PC-9 (cell line): ENCODE measurements at places on chromosomes 3 and 15. TPM values are rescaled to one million over a fixed set of nuclear protein-coding genes. Genes with fewer than 3 reads are reported as not detected.

Gene NAA80
- total RNA-seq, result 25.2 and 25.7 TPM in 2 replicates

DNA sequence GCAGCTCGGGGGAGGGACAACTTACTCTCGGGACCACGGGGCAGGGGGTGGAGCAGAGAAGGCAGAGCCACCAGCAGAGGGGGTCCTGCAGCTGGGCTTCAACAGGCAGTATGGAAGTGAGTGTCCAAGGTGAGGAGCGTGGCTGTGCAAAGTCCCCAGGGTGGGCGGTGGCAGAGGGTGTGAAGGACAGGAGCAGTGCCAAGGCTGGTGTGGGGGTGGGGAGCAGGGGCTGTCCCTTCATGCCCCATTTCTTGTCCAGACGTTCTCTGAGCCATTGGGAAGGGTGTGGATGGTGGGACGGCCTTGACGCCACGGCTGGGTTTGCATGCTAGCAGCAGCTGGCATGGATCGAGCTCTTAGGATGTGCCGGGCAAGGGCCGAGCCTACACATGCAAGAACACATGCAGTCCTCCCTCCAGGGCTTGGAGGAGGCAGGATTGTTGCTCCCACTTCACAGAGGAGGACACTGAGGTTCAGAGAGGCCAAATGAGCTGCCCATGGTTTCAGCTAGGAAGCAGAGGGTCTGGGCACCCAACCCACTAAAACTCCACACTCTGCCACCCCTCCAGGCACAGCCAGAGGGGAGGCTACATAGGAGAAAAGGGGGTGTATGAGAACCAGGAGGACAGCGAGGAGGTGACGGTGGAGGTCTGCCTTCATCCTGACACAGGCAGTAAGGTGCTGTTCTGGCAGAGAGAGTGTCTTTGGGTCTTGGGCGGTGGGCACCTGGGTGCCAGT, 93.6 kb downstream of the TBC1D2B start:
- H3K27me3 ChIP-seq, result no peaks in the 10 kb centered on the region
- no peak overlapping the region for H3K27ac ChIP-seq
- no peaks in the 10 kb centered on the region for H3K36me3 ChIP-seq
- DNase-seq, result no peak
- H3K4me3 ChIP-seq, result no peak overlapping the region

Gene AMIGO3
- 1.0 TPM in 1 of 2 replicates, not detected in the other for total RNA-seq

Gene CEP19
- total RNA-seq, result 3.4 and 5.5 TPM in 2 replicates

Gene CLDN11
- total RNA-seq, result 1.4 and 1.9 TPM in 2 replicates

Gene MESP1
- 8.5 and 17.8 TPM in 2 replicates for total RNA-seq

GRCh38 chr3:18288243-18288642, 136.9 kb downstream of the SATB1 start:
- no peaks in the 10 kb centered on the region for H3K27me3 ChIP-seq
- H3K36me3 ChIP-seq, result no peaks in the 10 kb centered on the region
- DNase-seq, result no peak
- no peak overlapping the region for H3K4me3 ChIP-seq

Gene FOXB1
- 2.2 and 2.7 TPM in 2 replicates for total RNA-seq

- no peaks in the 10 kb centered on the region for H3K4me1 ChIP-seq
- H3K27ac ChIP-seq, result no peak overlapping the region
- DNase-seq, result no peak
- H3K27me3 ChIP-seq, result peaks cover 40% of the 10 kb centered on the region; the same call in 1 of the 2 replicates
Observed at GRCh38 chr3:16506884-16507577, 6.5 kb downstream of the RFTN1 start.

DNA sequence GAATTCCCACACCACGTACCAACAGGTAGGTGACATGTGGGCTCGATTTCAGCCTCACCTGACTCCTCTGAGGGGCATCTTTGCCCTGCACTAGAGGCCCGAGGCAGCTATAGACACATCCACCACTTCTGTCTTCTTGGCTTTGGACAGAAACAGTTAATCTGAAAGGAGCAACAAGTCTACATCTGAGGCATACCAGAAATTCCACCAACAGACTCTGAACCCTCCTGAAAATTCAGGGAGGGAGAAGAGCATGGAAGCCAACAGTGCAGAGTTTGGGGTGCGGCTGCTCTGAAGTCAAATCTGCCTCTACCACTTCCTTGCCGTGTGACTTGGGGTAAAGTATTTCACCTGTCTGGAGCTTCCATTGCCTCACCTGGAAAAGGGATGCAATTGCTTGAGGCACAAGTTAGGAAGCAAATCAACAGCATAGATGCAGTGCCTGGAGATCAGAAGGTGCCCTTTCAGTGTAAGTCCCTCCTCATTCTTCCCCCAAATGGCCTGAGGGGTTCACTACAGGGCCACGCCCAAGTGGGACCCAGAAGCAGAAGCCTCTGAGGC, 119.8 kb downstream of the SHQ1 start:
- DNase-seq, result no peak
- peaks cover 39% of the 10 kb centered on the region for H3K4me1 ChIP-seq
- peak overlapping the region; percentile 26; the same call in 1 of the 2 replicates for H3K4me3 ChIP-seq
- H3K36me3 ChIP-seq, result no peaks in the 10 kb centered on the region
- H3K27me3 ChIP-seq, result no peaks in the 10 kb centered on the region
- peak overlapping the region; percentile 60 for H3K27ac ChIP-seq

- peak overlapping the region; percentile 14 for H3K27ac ChIP-seq
- H3K4me3 ChIP-seq, result no peak overlapping the region
Observed at GRCh38 chr3:157147099-157147803, 12.7 kb downstream of the CCNL1 start.

DNA sequence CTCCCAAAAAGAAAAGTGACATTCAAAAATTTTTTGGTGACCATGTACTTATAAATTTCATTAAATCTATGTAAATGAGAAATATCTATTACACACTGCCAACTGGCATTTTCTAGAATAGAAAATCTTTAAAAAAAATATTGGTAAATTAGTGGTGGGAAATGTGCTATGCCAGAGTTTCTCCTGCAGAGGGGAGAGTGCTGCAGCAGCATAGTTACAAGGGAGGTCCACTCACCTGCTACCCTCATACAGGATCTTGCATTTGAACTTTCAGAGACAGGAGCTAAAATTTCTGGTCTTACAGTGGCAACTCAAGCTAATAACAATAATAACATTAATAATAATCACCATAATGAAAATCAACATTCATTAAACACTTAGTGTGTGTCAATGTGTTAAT, 459.6 kb downstream of the NSUN3 start:
- H3K27ac ChIP-seq, result no peak overlapping the region
- no peaks in the 10 kb centered on the region for H3K27me3 ChIP-seq
- H3K4me1 ChIP-seq, result no peaks in the 10 kb centered on the region
- H3K4me3 ChIP-seq, result no peak overlapping the region
- DNase-seq, result no peak

- DNase-seq, result no peak
- peaks cover 21% of the 10 kb centered on the region for H3K4me1 ChIP-seq
- no peaks in the 10 kb centered on the region for H3K27me3 ChIP-seq
- H3K36me3 ChIP-seq, result no peaks in the 10 kb centered on the region
- H3K4me3 ChIP-seq, result no peak overlapping the region
- no peak overlapping the region for H3K27ac ChIP-seq
Observed at GRCh38 chr3:89948008-89948407, 840.6 kb downstream of the EPHA3 start.

Gene COL6A6
- total RNA-seq, result not detected in 2 replicates

DNA sequence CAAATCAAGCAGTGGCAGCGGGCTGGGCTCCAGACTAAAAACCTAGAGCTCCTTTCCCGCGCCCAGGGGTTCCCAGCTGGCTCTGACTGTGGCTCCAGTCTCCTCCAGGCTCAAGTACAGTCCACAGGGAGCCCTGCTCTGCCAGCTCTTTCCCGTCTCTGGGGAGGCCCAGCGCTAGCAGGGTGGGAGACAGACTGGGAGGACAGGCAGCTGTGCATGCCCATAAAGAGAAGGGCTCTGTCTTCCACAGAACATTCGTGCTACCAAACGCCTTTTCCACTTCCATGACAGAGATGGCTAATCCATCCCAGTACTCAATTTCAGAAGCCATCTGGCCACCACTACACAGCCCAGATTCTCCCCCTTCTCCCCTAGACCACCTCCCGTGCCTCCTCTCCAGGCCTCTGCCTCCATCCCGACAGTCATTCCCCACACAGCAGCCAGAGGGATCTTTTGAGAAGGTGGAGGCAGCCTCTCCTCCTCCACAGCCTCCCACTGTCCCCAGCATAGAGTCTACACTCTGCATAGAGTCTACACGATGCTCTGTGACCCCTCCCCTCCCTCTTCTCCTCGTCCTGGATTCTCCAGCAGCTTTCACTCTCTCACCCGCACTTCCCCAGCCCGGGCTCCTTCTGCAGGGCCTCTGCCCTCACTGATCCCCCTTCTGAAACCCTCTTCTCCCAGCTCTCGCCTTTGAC, 6.8 kb upstream of the DUSP7 start:
- H3K4me3 ChIP-seq, result no peak overlapping the region
- H3K27ac ChIP-seq, result no peak overlapping the region
- H3K36me3 ChIP-seq, result no peaks in the 10 kb centered on the region
- no peaks in the 10 kb centered on the region for H3K4me1 ChIP-seq
- H3K27me3 ChIP-seq, result no peaks in the 10 kb centered on the region

DNA sequence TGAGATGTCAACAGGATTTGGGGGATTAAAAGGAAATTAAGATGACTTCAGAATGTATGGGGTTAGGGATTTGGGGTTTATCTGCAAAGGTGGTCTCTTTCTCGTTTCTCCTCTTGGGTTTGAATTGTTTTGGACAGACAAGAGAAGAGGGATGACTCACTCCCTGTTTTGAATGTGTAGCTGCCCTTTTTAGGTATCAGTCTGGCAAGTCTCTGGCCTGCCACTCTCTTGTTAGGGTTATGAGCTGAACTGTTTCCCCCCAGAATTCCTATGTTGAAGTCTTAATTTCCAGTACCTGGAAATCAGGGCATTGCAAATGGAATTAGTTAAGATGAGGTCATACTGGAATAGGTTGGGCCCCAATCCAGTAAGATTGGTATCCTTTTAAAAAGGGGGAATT, 291.7 kb downstream of the MEX3B start:
- H3K27ac ChIP-seq, result no peak overlapping the region
- no peak overlapping the region for H3K4me3 ChIP-seq
- no peaks in the 10 kb centered on the region for H3K4me1 ChIP-seq

Gene FGD5
- total RNA-seq, result not detected in 2 replicates

GRCh38 chr15:73910522-73911303, 15.5 kb upstream of the LOXL1 start:
- H3K4me3 ChIP-seq, result no peak overlapping the region
- H3K27me3 ChIP-seq, result no peaks in the 10 kb centered on the region
- H3K4me1 ChIP-seq, result peaks cover 19% of the 10 kb centered on the region
- H3K27ac ChIP-seq, result no peak overlapping the region
- H3K36me3 ChIP-seq, result no peaks in the 10 kb centered on the region
- no peak for DNase-seq

Gene LTF
- not detected in 2 replicates for total RNA-seq

DNA sequence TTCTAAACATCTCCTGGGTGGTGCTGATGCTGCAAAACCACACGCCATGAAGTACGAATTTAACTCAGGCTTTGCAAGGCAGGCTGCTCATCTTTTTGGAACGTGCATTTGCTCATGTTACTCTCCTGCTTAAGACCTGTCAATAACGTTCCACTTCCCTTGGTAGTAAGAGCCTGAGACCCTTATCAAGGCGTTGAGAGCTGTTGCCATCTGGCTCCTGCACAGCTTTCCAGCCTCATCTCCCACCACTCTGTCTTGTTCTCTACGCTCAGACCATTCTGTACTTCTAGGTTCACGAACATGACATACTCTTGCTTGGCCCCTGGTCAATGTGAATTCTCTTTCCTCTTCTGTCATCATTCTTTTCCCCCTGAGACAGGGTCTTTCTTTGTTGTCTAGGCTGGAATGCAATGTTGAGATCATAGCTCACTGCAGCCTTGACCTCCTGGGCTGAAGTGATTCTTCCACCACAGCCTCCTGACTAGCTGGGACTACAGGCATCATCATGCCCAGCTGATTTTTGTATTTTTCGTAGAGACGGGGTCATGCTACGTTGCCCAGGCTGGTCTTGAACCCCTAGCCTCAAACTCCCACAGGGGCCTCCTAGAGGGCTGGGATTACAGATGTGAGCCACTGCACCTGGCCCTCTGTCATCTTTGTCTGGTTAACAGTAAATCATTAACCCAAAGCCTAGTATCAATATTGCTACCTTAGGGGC, 202.8 kb downstream of the CADPS start:
- H3K4me1 ChIP-seq, result no peaks in the 10 kb centered on the region
- DNase-seq, result no peak
- no peaks in the 10 kb centered on the region for H3K36me3 ChIP-seq
- H3K4me3 ChIP-seq, result no peak overlapping the region

- no peaks in the 10 kb centered on the region for H3K36me3 ChIP-seq
- no peak overlapping the region for H3K27ac ChIP-seq
- H3K4me3 ChIP-seq, result no peak overlapping the region
- H3K4me1 ChIP-seq, result no peaks in the 10 kb centered on the region
Observed at GRCh38 chr3:155248531-155249187, 44.8 kb downstream of the STRIT1 start.

DNA sequence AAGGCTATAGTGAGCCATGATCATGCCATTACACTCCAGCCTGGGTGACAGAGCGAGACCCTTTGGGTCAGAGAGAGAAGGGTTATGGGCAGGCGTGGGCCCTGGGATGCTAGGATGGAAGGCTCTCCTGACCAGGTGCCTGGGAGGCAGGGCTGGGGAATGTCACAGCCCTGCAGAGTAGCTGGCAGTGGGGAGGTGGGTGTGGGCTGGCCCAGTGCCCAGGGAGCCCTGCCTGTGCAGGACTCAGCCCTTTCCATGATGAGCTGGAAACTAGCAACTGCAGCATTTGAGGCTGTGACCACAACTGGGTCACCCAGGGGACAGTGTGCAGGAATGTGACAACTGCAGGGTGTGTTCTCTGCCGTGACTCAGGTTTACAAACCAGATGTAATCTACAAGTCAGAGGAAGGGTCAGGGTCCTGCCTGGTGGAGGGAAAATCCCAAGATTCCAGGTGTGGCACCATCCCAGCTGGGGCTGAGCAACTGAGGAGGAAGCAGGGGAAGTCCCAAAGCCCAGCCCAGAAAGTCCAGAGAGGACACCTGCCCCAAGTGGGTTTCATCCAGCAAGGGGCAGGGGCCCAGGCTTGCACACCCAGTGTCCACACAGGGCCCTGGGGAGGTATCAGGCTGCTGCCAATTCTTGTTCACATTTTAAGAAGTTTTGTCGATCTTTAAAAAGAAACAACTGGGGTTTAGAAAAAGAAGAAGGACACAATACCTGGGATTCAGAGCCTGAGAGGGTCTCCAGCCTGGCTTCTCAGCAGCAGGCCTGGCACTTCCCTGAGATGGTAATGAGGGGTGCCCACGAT, 45.5 kb downstream of the SLC28A1 start:
- peaks cover 54% of the 10 kb centered on the region for H3K4me1 ChIP-seq
- peak overlapping the region; percentile 80 for H3K27ac ChIP-seq
- H3K36me3 ChIP-seq, result no peaks in the 10 kb centered on the region
- no peak overlapping the region for H3K4me3 ChIP-seq
- H3K27me3 ChIP-seq, result no peaks in the 10 kb centered on the region
